ENCODE measurements at places on chromosomes 2 and 18. TPM values are rescaled to one million over a fixed set of nuclear protein-coding genes. Genes with fewer than 3 reads are reported as not detected.

GRCh38 chr2:215830304-215830703, 183.0 kb downstream of the MREG start:
- DNase-seq, result no peak

- peak; percentile 76 for DNase-seq
Observed at GRCh38 chr2:112154246-112155117, 16.3 kb downstream of the FBLN7 start.

DNA sequence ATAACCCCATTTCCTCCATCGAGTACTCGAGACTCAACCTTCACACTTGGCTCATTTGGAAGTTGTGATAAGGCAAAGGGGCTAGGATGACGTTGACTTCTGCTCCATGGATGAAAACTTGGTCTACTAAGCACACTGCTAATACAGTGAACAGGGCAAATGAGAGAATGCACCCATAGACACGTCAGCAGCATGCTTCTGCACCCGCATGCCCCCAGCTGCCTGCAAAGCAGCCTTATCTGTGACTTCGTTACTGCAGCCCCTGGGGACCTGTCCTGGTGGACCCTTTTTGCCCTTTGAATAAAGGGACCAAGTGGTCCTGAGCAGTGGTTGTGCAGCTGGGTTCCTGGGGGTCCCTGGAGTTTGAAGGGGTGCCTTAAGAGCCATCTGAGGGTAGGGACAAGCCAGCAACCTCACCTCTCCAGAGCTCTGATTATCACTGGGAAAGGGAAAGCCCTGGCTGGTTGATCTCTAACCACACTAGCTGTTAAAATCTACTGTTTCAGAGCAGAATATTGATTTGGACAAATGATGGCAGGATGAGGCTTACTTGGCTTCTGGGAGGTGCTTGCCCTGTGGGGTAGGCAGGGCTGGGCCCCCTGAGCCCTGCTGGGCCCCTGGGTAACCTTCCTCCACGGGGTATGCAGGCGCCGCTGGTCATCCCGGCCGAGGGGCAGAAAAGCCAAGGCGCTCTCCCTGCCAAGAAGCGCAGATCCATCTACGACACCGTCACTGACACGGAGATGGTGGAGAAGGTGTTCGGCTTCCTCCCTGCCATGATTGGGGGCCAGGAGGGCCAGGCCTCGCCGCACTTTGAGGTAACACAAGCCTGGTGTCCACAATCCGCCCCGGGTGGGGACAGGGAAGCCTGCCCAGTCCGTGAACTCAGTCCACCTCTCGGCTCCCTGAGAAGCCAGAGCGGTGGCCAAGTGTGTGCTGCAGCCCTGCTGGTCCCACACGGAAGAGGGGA, 37.6 kb upstream of the GPR17 start:
- no peak for DNase-seq

- no peak for DNase-seq
Observed at GRCh38 chr2:204032301-204032700, 95.7 kb downstream of the ICOS start.

DNA sequence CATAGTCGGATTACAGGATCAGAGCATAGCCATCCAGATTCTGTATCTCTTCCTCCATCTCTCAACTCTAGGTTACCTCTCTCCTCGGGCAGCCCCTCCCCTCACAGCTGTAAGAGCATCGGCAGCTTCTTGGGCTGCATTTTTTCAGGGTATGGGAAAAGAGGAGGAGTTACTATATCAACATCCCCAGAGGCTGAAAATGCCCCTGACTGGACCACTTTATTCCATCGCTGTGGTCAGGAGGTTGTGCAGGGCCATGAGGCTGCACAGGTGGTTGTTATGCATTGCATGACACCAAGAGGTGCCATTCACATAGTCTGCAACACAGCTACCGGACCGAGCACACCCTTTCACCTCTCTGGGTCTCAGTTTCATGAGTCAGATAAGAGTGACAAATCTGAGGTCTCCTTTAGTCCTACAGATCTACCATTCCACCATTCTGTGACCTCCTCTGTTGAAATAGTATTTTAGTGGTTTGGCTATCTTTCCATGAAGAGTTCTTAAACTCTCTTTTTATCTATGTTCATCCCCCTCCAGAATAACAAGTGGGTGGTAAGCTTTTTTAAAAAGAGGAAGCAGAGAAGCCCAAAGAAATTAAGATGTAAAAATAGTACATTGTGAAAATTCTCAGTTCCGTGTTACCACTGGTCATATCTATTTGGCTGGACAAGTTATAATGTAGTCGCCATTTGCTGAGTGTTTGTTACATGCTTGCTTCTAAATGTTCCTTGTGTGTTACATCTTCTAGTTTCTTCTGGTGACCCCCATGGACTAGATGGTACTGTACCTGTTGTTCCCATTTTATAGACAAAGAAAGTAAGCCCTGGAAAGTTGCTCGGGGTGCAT, 56.6 kb upstream of the SLC1A4 start:
- DNase-seq, result no peak

GRCh38 chr2:98832172-98832571, 101.2 kb upstream of the MGAT4A start:
- DNase-seq, result no peak

DNA sequence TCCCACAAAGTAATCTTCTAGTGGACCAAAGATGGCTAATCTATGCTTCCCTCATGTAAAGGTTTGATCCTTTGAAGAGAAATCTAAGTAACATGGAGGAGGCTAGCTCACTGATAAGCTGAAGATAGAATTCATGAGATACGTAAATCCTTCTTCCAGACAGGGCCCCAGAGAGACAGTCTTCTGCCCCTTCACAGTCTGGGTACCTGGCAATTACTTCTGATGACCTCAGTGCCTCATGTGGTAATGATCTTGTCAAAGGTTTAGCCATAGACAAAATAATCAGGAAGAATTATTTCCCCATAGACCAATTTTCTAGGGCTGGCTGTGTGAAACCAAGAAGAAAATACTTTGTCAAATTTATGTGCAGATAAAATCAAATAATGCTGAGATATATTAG, 495.8 kb downstream of the METTL4 start:
- no peak for DNase-seq

GRCh38 chr18:40676668-40677067, 1278.4 kb upstream of the PIK3C3 start:
- DNase-seq, result no peak

DNA sequence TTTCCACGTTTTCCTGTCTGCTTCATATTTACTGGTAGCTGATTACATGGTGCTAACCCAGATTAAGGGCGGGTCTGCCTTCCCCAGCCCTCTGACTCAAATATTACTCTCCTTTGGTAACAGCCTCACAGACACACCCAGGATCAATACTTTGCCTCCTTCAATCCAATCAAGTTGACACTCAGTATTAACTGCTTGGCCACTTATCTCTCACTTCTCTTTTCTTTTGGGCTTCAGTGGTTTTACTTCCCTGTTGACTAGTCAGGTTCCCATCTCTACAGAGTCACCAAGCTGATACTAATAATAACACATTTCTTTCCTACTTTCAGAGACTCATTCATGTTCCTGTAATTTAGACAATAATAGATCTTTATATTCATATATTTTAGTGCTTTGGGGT, 302.2 kb upstream of the MAP2 start:
- no peak for DNase-seq

DNA sequence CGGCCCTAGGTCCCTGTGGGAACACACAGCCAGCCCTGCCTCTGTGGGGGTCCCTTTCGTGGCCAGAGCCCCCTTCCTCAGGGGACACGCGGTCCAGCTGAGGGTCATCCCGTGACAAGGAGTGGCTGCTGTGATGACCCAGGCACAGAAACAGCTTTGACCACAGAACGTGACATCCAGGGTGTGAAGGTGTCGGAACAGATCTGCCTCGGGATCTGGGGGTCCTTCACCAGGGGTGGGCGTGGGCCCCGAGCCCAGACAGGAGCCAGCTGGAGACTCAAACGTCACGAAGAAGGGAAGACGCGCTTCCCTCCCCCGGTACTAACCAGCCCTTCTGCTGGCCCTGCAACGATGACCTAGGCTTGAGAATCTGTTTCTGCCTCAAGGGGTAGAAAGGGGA, 75.9 kb downstream of the NFATC1 start:
- DNase-seq, result no peak

DNA sequence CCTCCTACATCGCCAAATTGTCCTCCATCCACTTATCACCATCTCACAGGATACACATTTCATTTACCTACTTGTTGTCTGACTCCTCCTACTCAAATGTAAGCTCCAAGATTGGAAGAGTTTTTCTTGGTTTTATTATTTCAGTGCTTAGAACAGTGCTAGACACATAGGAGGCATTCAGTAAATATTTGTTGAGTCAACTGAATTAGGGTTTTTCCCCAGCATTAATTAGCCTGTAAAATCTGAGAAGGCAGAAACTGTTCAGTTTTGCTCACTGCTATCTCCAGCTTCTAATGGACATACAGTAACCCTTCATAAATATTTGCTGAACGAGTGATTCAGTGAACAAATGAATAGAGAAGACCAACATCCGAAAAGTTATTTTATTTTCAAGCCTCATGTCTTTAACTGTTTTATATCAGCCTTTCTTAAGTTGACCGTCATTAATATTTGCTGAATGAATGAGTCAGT, 800 bp downstream of the TTC21B start:
- DNase-seq, result peak; percentile 38

GRCh38 chr2:237425320-237425719, 11.4 kb upstream of the COL6A3 start:
- DNase-seq, result no peak

The KYNU gene
- total RNA-seq, result 3.6 TPM
